ENCODE measurements at places on chromosomes 16 and 17. TPM values are rescaled to one million over a fixed set of nuclear protein-coding genes. Genes with fewer than 3 reads are reported as not detected.
A peak's percentile ranks its signal among the peaks of the same experiment; 100 is the strongest.

GP1BA gene
- polyA plus RNA-seq: 1.3 TPM

GRCh38 chr16:2008009-2008526 is 1.6 kb downstream of the ZNF598 start:
- no peak for DNase-seq

- peak; percentile 63 for DNase-seq
Measured at GRCh38 chr16:84970447-84971127, 40.7 kb downstream of the ZDHHC7 start.

GRCh38 chr16:76796978-76797377 is 394.0 kb upstream of the MON1B start:
- DNase-seq: no peak

DNA sequence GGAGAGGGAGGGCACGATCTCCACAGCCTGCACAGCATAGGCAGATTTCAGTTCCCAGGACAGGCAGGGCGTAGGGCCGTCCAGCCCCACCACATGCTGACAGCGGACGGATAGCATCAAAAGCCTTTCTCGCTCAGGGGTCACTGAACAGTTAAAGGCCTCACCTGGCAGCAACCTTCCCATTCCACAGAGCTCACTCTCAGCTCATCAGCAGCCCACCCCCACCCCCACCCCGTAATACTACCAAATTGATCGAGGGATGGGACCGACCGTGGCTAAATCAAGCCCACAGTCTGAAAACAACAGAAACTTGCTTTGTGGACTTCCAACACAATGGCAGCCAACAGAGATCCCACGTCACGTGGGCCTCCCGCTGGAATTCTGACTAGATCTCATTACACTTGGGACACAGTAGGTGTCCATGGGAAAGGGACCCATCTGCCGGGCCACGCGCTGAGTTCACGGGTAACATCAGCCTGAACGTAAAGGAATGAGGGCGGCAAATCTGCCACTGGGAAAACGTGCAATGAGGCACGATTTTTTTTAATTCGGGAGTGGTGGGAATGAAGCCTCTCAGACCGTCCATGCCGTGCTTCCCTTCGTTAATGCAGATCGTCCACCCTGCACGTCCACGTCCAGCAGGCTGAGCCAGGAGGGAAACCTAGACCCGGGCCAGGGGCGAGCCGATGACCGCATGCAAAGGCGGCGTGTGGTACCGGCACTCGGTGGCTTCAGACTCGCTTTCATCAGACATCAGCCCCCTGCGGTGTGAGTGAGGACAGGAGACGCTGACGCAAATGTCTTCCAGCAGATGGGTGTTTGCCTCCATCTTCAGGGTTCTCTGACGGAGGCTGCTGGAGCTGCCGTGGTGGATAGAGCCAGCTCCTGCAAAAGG is 92.1 kb downstream of the TBC1D16 start:
- DNase-seq: no peak

GFAP gene
- 1.1 TPM for polyA plus RNA-seq

GSDMA gene
- polyA plus RNA-seq: not detected

DNA sequence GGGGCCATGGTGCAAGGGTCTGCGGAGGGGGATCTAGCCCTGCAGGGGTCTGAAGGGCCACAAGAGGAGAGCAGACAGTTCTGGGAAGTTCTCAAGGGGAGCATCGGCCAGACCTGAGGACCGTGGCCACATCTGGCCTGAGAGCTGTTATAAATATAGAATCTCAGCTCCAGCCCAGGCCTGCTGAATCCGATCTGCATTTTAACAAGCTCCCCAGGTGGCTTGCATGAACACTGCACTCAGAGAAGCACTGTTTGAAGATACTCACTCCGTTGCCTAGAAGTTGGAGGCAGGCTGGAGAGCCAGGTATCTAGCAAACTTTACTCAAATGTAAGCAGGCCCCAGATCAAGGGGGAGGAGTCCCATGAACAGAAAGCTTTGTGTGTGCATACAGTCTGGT is 61.3 kb downstream of the NKD1 start:
- no peak for DNase-seq

DNA sequence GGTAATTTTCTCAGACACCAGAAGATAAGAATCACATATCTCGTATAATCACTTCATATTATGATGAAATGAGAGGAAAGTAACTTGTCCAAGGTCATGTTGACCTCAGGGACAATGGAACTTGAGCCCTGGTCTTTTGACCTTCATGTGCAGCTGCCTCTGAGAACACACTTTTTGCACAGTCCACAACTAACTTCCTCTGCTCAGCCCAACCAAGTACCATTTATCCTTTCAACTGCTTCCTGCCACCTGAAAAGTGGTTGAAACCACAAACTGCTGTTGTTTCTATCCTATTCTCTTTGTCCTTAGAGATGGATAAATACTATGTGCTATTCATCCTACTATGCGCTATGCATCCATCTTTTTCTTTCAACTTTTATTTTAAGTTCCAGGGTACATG is 2.3 kb upstream of the CCL1 start:
- no peak for DNase-seq

DNA sequence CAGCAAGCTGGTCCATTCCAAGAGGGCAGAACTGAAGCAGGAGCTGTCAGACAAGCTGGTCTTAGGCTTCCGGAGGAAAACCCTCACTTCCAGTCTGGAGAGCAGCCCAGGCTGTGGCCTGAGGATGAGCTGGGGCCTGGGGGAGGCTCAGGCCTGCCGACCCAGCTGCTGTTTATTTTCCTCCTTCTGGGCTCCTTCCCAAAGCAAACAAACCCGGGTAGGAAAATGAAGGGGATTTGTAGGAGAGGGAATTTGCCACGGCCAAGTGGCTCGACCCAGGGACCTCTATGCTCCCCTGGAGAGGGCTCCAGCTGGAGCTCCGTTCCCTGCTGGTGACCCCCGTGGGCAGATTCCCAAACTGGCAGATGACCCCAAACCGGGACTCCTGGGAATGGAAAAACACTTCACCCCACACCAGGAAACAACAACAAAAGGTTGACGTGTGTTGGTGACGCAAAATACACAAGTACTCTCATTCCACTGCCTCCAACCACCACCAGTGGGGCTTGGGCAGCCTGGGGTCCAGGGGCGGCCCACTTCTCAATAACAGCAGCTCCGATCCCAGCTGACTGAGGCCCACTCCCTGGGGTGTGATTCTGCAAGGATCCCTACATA is 8.8 kb downstream of the JUP start:
- no peak for DNase-seq

DNA sequence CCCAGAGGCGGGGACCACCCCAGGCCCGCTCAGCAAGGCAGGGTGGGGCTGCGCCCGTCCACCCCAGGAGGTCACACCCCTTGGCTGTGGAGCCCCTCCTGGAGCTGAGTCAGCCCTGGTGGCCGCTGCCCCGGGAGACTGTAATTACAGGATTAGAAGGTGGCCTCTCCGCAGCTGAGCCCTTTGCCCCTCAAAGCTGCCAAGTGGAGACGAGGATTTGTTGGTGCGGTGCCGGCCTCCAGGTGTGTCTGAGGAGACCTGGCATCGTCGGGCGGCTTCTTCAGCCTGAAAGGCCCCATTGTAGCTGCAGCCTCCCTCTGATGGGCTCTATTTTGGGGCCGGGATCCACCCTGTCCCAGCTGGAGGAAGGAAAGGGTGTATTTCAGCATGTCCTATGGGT is 22.7 kb upstream of the SPNS2 start:
- no peak for DNase-seq

GRCh38 chr16:78230832-78231231 is 131.4 kb downstream of the WWOX start:
- no peak for DNase-seq

- no peak for DNase-seq
Measured at GRCh38 chr17:14381606-14382005, 80.7 kb downstream of the HS3ST3B1 start.

- DNase-seq: peak; percentile 79
Measured at GRCh38 chr17:78112518-78113471, 15.8 kb downstream of the TMC6 start.
